ENCODE measurements at places on chromosomes 3 and 15.
A peak's percentile ranks its signal among the peaks of the same experiment; 100 is the strongest.

DNA sequence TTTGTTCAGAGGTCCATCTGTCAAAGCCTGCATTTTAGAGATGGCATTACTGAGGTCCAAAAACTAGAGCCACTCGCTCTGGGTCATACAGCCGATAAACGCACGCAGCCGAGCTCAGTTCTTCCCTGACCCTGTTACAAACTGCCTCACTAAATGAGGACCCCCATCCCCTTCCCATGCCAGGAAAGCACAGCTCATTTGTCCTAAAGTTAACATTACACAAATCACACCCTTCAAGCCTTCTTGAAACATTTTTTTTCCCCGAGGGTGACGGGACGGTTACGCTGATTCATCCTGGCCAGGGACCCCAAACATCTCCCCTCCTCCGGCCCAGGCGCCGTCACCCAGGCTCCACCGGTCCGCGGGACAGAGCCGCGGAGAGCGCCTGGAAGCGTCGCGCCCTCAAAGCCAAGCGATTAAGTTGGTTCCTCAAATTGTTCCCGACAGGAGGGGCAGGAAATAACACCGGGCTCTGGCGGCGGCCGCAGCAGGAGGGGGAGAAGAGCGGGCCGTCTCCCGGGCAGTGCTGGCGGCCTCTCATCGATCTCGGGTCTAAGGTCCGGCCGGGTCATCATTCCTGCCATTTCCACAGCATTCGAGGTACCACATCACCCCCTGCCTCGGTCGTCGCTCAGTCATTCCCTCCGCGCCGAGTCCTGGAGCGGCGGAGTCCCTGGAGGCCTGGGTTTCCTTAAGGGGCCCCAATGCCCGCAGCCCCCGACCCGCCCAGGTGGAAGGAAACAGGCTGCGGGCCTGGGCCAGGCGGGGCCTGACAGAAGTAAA, 619 bp upstream of the CMTM8 start:
- DNase-seq: peak; percentile 71

- DNase-seq: no peak
Observed at GRCh38 chr3:14867936-14868570, 49.3 kb downstream of the FGD5 start.

- DNase-seq: no peak
Observed at GRCh38 chr3:63886858-63887257, 23.2 kb downstream of the ATXN7 start.

DNA sequence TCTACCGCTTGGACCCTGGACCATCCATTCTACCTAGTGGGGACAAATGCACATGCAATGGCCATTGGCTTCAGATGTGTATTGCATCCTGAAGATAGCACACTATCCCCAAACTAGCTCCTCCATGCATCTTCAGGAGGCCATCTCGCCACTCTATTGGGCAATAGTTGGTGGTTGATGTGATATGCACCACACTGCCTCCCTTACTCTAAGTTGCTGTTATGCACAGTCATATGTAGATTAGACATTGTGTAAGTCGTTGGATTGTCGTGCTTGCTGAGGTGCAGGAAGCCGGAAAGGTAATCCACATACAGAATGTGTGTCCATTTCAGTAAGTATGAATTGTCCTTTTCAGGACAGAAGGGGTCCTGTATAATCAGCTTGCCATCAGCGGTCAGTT, 26.7 kb upstream of the PLA2G4D start:
- DNase-seq: no peak

DNA sequence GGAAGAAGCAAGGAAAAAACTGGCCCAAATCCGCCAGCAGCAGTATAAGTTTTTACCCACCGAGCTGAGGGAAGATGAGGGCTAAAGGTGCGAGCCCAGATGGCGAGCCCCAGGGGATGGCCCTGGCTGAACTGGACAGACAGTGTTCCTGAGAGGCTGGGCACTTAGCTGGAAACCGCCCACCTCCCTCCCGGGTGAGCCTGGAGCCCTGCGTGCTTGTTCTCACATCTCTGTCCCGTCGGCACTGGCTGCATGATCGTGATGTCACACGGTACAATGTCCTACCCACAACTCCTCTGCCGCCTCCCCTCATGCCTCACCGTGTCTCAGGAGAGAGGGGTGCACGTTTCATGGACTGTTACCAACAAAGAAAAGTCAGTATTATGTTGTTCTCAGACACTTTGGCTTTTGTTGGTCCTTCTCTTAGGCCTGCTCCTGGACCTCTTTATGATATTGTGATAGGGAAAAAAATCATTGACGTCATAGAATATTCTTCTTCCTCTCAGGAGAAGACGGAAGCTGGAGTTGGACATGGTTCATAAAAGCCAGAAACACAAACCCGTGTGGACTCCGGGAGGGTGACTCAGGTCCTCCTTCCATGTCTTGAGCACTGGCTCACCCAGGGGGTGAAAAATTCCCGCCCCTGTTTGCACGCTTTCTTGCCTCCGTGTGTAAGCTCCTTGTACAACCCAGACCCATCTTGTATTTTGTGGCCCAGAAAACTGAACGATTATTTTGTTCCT, 201.8 kb upstream of the TPM1 start:
- DNase-seq: no peak

DNA sequence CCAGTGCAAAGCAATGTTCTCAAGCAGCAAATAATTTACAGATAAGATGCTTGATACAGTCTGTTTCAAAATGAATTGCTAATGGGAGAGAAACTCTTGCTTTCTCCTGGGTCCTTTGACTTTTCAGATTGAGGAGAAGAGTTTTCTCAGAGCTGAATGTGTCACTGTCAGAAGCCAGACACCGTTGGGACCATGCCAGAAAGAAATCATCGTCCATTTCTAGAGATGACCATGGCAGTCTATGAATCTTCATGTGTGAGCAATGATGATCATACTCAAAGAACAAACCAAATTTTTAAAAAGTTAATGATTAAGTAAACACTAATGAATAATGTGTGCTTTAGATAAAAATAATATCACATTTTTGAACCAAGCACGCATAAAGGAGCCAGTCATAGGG, 77.6 kb downstream of the ZNF385D start:
- no peak for DNase-seq

DNA sequence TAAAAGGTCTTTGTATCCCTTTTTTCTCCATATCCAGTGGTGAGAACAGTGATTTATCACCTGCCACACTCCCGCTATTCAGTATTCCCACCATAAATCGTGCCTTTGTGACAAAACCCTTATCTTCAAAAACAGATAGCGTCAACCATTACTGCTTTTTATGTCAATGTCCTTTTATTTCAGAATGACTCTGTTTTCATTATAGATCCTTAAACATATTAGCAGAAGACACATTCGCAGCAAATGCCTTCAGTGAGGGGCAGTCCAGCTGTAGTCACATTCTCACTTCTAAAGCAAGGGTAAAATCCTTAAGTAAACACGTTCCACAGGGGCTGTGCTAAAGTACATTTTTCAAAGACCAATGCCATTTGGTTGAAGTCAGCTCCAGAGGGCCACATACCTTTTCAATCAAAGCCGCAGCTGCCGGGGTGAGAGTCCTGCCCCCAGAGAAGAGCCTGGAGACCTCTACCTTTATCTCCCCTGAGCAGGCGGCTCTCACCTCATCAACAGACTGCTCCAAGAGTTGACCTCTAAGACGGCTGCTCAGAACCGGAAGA, 53.4 kb downstream of the PDZRN3 start:
- no peak for DNase-seq

DNA sequence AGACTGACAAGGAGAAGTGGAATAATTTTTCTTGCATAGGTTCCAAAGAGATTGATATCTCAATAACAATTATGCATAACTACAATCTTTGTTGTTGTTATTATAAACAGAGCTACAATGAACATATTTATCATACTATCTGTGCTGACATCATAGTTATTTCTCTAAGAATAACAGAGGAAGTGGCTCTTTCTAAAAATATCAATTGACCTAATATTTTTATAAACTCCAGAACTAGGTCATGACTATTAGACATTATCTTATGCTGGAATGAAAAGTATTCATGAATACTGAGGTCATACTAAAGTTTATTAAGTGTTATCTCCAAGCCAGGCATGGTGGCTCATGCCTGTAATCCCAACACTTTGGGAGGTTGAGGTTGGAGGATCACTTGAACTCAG, 114.1 kb downstream of the DCLK3 start:
- no peak for DNase-seq

GRCh38 chr15:34616613-34617012, 33.2 kb upstream of the GOLGA8B start:
- DNase-seq: peak; percentile 0

DNA sequence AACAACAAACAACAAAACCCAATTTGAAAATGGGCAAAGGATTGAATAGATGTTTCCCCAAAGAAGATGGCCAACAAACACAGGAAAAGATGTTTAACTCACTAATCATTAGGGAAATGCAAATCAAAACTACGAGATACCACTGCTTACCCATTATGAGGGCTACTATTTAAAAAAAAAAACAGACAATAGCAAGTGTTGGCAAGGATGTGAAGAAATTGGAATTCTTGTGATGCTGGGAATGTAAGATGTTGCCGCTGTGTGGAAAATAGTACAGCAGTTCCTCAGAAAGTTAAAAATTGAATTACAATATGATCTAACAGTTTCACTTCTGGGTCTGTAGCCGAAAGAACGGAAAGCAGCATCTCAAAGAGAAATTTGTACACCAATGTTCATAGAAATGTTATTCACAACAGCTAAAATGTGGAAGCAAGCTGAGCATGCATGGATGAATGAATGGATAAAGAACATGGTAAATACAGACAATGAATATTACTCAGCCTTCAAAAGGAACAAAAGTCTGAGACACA, 121.9 kb downstream of the CHSY1 start:
- DNase-seq: no peak

DNA sequence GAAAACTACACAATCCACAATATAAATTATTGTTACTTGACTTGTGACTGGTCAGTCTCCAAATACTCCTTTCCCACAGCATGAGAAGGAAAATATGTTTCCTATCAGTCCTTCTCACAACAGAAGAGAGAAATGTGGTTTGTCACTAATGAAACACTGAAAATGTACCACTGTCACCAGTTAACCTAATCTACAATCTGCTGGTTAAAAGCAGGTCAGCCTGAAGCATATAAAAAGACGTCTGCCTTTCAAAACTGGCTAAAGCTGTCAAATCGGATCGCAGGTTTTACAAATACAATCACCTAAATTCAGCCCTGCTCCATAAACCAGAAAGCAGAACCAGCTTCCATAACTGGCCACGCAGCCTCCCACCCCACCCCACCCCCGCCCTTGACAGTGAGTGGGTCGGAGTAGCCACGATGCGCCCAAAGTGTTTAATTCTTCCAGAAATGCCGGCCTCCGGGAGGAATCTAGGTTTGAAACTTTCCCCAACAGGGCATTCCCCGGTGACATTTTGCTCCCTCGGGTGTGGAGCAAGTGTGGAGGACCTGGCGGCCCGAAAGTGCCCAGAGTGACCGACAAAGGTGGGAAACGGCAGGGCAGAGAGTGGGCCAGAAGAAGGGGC, 682 bp downstream of the ETFA start:
- DNase-seq: no peak

GRCh38 chr15:78854833-78855372, 17.8 kb upstream of the MORF4L1 start:
- no peak for DNase-seq

GRCh38 chr3:37096975-37097374, 77.4 kb downstream of the LRRFIP2 start:
- DNase-seq: no peak

GRCh38 chr3:49626101-49626581, 48.0 kb upstream of the APEH start:
- DNase-seq: no peak

- peak; percentile 11 for DNase-seq
Observed at GRCh38 chr3:168620854-168621253, 525.1 kb upstream of the GOLIM4 start.

DNA sequence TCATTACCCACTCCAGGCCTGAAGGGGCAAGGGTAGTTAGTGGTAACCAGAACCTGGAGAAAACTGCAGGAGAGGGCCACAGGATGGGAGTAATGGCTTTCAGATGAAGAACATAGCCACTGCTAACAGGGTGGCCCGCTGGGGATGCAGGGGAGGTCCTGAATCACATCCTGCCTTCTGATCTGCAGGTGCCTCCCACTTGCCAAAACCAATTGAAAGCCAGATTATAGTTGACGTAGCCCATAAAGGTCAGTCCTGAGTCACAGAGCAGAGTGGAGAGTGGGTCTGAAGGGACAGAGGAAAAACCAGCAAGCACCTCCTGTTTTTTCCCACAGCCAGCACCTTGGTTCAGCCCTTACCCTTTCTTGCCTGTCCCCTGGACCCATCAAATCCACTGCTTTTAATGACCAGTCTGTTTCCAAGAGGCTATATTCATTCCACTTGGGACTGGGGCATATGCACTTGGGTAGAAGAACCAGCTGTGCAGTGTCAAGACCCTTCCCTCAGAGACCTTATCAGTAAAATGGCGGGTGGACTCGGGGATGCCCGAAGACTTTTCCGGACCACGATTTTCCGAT, 646 bp upstream of the SLC35G2 start:
- peak; percentile 41 for DNase-seq

DNA sequence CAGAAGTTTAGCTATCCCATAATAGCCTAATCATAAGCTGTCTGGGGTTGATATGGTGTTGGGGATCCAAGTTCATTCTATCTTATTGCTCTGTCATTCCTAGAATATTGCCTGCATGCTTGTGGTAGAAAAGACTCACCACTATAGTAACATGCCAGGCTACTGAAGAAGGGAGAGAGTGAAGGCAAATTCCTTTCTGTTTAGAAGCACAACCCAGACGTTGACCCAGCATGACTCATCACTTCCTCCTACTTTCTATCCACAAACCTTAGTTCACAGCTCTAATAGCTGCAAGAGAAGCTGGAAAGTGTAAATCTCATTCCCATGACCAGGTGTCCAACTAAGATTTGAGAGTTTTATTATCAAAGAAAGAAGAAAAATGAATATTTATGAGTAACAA, 57.8 kb upstream of the NMD3 start:
- DNase-seq: no peak

- DNase-seq: no peak
Observed at GRCh38 chr3:17580901-17581300, 161.5 kb downstream of the TBC1D5 start.

GRCh38 chr15:87732976-87733375, 523.6 kb downstream of the NTRK3 start:
- DNase-seq: no peak

DNA sequence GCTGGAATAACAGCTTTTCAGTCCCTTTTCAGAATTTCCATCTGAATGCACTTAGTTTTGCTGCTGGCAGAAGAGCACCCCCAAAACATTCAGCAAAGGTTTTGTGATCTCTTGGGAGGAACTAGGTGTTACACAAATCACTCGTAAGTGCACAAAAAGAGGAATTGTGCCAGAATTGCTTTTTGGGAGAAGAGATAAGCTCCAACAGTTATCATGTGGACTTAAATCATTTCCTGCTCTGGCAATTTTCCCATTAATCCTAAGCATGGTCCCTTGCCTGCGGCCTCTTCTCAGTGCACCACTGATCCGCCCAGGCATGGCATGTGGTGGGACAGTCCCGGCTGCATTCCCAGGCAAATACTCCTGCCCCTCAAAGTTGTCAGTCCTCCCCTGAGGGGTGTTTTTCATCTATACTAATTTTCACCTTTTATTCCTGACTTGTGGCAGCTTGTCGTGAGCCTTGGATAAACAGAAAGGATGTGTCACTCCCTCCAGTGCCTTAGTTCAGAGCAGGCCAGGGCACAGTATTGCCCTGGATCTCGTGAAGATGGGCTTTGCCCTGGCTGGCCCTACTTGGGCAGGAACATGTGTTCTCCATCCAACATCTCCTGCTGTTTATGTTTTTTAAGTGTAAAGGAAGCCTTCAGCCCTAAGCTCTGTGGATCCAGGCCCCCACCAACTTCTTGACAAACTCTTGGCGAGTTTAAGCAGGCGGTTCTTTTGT, 44.6 kb upstream of the VILL start:
- no peak for DNase-seq

All from HuH-7 (cell line).